ENCODE measurements at places on chromosomes 5 and 9.
A peak's percentile ranks its signal among the peaks of the same experiment; 100 is the strongest.

- peak; percentile 98 for DNase-seq
Measured at GRCh38 chr9:136439481-136440408, at the start of gene INPP5E. INPP5E (minus strand) TSS chr9:136439845; CDS start chr9:136439419, 426 bp downstream.

DNA sequence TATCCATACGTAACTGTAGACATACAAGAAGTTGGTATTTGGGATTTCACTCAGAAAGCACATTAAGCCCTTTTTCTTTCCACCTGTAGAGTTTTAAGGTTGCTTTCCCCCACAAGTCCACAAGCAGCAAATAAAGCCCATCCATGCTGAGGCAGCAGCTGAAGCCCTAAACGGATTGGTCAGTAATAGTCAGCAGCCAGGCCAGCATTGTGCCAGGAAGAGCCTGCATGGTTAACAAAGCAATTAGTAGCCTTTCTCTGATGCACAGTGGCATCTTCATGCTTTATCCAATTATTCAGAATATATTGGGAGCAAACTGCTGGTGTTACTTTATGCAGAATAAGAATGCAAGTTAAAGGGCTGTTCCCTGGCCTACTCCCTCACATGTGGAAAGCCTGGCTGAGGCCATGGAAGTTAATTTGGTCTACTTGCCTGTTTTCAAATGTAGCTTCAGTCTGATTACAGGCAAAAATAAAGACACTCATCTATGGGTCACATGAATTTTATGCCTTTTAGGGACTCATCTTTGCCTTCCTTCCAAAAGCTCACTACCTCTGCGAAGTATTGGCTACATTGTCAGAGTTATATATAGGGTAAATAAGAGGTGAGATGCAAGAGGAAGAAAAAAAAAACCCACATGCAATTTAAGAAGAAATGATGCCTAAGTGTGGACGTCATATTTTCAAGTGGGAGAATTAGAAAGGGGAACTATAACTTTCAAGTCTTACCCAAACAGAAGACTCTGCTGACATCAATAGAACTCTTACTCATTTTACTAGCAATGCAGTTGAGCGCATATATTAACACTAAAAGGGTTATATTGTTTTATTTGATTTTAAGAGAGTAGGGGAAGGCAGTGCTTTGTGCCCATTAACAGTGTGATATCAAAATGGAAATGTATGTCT is 15.9 kb downstream of the EBF1 start:
- DNase-seq: no peak

GRCh38 chr9:137970686-137971476 is 93.3 kb downstream of the CACNA1B start:
- peak; percentile 20 for DNase-seq

DNA sequence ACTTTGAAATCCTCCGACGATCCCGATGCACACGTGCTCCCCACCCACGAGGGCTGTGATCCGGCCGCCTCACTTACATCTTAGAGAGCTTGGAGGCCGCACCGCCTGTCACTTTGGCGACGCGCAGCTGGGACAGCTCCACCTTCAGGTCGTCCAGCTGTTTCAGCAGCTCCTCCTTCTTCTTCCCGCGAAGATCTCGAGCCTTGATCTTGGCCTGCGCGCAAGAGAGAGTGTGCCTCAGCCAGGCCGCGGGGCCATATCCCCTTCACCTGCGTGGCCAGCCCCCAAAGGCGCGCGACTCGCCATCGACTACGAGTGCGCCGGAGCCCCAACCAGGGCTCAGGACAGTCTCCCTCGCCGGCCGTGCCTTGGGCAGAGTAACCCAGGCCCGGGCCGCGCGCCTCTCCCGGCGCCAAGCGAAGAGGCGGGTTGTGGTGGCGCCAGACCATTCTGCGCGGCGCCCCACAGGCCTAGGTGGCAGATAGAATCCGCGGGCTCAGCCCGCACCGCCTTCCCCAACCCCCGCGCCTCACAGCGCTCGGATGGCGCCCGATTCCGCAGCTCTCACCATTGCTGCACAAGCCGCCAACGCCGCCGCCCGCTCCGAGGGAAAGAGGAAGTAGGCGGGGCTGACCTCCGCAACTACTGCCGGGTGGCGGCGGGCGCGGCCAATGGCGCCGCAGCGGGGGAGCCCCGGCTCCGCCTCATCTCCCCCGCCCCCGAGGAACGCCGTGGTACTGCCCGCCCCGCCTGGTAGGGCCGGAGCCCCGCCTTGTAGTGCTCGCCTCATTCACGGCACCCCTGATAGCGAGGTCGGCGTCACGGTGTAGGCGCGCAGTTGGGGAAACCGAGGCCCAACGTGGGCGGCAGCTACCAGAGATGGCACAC is at the start of the genes ARPC5L and RPL35:
TSS of gene ARPC5L (plus strand) at position 789 of the 888 bp plus-strand sequence. CDS start 7,161 bp downstream, outside the sequence.
TSS of gene RPL35 (minus strand) at position 616 of the 888 bp plus-strand sequence. CDS start at position 571, 45 bp downstream.
- peak; percentile 97 for DNase-seq

DNA sequence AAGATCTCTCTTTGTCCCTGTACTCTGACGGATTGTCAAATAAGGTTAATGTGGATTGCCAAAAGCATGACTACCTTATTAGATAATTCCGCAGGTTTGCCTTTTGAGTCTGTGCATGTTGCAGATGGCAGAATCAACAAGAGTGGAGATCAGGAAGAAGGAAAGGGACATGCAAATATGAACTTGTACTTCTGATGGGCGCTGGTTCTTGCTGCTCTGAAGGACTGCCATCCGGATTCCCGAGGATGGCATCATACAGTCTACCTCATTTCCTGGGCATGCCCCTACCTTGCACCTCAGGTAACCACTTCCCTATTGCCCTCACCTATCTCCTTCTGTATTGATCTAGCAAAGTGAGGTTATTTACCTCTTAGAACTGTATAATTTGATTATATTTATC is 504.2 kb downstream of the ACTL7B start:
- DNase-seq: no peak

- no peak for DNase-seq
Measured at GRCh38 chr9:88310310-88310980, 77.8 kb upstream of the SPIN1 start.

GRCh38 chr5:154273028-154273617 is 82.6 kb downstream of the GALNT10 start:
- DNase-seq: no peak

DNA sequence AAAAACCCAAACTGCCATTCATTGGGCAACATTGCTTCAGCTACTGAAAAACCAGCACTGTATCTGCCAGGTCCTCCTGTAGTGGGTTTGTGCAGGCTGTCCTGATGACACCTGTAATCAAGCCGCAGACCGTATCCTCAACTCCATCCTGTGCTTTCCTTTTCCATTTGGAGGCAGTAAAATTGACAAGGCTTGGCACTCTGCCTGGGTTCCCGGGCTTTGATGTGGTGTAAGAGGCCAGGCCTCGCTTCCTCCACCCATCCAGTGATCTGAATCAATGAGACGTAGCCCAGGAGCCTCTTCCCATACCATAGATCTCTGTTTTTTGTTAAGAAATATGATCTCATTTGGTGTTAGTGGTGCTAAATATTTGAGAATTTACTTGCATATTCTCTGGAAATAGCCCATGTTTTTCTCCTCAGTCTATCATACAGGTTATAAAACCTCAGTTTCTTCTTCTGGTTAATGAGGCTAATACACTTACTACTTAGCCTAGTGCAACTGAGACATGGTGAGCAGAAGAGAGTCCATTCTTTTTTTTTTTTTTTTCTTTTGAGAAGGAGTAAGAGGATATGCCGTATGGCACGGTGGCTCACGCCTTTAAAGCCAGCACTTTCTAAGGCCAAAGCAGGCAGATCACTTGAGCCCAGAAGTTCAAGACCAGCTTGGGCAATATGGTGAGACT is 34.8 kb downstream of the LSM11 start:
- DNase-seq: no peak

DNA sequence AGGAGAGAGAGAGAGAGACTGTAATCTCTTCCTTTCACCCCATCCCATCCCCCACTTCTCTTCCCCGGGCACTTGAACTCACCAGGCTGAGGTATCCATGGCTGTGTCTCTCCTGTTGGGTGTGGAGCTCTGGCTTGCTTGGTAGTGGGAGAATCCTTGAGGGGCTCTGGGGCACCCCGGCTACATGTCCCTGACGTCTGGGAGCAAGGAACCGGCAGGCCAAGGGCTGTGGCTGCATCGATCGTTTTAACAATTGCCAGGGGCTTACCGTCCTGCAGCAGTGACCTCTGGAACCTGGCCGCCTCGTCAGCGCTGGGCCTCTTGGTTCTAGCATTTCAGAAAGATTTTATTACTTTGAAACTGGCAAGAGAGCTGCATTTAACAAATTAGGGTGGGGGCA is 30.0 kb downstream of the FGF18 start:
- no peak for DNase-seq

DNA sequence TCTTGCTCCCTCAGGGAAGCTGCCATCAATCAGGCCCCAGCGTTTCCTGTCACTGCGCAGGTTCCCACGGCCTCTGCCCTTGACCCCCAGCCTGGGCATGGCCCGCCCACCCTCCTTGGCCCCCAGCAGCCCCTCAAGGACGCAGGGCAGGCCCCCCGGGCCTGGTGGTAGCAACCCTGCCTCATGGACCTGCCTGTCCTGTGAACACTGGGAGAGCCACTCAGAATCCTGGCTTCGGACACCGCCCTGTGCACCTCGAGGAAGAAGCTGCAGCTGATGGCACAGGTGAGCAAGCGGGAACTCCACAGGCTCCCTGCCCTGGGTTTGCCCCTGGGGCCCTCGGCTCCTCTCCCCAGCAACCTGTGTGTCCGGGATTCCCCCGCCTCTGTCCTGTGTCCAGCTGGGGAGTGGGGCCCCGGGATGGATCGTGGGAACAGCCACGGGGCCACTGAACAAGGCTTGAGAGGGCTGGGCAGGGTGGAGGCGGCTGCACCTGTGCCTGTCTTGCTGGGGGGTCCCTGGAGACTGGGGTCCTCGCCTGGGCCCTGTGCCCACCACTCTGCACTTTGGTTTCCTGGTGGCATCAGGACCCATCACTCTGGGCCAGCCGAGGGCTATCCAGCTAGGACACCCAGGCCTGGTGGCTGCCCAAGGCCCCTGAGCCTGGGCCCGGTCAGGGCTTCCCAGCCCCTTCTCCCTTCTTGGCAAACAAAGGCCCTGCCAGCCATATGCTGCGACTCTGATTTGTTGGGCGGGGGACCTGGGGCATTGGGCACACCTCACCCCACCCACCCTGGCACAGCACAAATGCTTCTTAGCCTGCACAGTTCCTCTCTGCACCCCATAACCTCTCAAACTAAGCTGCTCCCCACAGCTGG is 33.5 kb upstream of the EGFL7 start:
- peak; percentile 30 for DNase-seq

DNA sequence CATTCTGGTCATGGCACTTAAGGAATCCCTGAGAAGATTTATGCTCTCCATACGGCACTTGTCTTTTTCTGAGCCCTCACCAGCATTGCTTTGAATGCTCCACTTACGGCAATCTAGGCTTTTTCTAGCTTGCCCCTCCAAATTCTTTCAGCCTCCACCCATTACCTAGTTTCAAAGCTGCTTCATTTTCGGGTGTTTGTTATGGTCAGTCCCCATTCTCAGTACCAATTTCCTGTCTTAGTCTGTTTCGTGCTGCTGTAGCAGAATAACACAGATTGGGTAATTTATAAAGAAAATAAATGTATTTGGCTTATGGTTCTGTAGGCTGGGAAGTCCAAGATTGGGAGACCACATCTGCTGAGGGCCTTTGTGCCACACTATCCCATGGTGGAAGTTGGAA is 42.0 kb downstream of the ARHGEF28 start:
- no peak for DNase-seq

DNA sequence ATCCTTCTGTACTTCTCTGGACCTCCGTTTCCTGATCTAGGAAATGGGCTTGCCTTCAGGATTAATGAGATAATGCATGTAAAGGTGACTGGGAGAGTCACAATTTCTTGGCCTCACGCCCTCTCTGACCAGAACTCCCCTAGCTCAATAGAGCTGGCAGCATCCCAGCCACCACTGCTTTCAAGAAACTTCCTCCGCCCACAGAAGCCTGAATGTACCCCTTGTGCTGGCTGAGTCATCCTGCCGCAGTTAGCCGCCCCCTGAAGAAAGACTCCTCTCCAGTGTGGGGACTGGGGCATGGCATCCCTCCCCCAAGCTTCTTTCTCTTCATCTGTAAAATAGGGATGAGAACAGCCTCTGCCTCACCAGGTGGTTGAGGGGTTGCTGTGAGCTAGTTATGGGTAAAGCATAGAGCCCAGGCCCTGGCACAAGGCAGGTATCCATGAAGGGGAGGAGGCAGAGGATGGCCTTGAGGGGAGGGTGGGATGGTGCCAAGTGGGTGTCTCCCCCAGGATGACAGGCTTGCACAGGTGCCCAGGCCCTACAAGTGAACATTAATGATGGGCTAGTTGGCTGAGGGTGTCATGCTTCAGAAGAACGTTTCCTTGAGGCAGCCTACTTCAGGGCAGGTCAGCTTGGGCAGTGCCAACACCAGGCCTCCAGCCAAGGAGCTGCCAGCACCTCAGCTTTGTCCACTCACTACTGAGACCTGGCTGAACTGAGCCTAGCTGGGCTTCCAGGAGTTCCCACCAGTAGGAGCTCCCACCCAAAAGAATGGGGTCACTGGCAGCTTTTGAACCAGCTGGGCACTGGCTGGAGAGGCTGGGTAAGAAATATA is 3.4 kb downstream of the PDLIM4 start:
- no peak for DNase-seq

- no peak for DNase-seq
Measured at GRCh38 chr9:113131689-113132151, 19.1 kb upstream of the SLC31A2 start.

DNA sequence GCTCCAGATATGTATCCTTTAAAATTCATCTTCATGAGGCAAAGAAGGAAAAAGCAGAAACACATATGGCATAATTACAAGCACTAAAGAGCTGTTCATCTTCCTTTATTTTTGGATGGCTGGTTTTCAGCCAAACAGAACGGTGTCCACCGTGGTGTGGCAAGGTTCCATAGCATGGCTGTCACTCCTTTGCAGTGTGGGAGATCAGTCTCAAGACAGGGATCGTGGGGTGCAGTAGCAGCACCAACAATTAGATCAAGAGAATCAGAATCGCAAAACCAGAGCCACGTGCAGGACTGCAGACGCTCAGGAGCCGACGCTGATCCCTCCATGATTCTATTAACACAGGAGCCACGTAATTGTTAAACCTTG is 79.5 kb downstream of the SEMA4D start:
- no peak for DNase-seq

DNA sequence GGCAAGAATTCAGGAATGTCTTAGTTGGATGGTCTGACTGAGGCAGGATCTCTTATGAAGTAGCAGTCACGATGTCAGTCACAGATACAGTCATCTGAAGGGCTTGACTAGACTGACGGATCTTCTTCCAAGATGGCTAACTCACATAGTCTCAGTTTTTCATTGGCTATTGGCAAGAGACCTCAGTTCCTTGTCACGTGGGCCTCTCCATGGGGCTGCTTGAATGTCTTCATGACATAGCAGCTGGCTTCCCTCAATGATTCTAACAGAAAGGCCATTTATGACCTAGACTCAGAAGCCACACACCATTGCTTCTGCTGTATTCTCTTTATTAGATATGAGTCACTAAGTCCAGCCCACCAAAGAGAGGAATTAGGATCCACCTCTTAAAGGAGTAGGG is 4.7 kb downstream of the APC start:
- DNase-seq: no peak
